Stimulated activated CD4-positive, alpha-beta T cell treated with anti-CD3 and anti-CD28 coated beads, TNF-alpha, amount 100 ng/mL, for 1 hour (primary cell): ENCODE measurements at places on chromosomes 3 and 15.

DNA sequence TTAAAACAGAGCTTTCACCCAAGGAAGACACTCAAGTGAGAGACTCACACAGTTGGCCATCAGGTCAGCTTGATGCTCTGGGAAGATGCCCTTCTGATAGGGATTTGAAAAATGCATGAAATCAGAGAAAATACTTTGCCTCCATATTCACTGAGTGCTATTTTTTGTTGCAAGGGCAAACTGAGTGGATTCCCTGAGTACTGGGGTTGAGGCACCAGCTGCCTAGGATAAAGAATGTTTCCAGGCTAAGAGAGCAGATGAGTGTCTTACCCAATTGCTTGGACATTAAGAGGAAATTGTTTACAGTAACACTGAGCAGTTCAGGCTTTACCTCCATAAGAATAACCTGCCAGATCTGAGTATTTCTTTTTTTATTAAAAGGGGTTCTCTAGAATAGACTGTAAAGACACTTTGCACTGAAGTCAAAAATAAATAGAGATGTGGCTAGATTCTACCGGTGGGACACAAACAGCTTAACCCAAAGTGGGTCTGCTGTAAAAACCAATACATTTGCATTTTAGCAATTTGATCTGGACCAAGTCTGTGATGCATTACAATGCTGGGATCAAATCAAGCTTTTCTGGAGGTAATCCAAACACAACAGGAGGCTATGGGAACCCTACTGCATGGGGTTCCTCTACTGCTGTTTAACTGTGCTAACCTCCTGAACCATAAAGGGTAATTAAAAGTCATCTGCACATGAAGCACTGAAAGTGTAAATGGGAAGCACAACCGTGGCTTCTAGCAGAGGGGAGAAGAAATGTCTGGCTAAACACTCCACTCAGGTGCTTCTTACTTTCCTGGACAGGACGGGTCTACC lies 238.8 kb upstream of the WNT5A start:
- no peak for DNase-seq

- no peak for DNase-seq
These were observed 77.5 kb downstream of the SMARCC1 start for GRCh38 chr3:47704237-47704612.

DNA sequence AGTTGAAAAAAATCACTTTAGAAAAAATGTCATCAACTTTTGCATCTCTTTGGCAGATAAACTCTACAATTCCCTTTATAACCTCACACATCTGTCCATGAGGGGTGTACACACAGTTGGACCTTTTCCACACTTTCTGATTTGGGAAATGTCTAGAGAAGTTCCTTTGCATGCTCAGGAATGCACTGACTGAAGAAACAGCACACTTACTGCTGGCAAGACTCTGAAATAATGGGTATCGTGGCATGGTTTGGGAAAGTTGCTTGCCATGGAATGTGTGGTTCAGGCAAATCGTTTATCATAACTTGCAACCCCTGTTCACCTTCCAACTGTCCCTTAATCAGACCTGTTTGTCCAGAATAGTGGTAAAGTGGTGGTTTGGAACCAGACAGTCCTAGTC lies 135.3 kb upstream of the TGFBR2 start:
- DNase-seq = no peak

DNA sequence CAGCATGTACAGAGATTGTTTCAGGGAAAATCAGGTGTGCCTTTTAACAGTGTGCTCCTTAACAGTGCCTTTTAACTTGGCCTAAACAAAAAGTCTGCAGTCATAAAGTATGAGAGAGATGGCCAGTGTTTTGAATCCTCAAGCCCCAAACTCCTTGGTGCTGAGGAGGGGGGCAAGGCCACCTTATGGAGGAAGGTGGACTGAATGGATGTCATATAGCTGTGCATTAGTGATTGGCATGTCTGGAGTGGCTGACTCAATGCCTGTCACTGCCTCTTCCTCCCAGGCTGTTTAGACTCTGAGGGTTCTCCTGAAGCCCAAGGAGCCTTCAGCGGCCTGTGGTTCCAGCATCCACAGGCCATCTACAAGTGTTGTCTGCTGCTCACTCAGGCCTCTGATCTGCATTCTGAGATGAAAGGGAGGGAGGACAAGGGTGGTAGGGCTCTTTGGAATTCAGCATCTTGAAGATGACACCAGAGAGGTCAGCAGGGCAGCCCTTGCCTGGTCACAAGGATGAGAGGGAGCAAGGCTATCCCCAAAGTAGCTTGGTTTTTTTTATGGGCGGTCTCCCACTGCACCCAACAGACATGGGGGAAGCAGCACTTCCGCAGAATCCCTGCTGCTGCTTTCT lies 1.5 kb downstream of the FOXL2NB start:
- no peak for DNase-seq

DNA sequence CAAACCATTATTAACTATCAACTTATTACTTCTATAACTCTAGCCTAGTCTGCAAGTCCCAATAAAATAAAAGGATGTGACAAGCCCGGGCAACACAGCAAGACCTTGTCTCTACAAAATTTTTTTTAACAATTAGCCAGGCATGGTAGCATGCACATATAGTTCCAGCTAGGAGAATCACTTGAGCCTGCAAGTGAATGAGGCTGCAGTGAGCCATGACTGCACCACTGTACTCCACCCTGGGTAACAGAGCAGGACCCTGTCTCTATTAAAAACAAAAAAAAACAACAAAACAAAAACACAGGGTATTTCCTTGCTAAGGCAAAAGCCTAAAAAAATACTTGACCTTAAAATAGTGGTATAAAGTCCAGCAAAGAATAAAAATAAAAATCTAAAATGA lies 31.4 kb downstream of the ANKRD28 start:
- DNase-seq = no peak

- DNase-seq = no peak
These were observed 74.2 kb downstream of the DPPA2 start for GRCh38 chr3:109242187-109242523.

DNA sequence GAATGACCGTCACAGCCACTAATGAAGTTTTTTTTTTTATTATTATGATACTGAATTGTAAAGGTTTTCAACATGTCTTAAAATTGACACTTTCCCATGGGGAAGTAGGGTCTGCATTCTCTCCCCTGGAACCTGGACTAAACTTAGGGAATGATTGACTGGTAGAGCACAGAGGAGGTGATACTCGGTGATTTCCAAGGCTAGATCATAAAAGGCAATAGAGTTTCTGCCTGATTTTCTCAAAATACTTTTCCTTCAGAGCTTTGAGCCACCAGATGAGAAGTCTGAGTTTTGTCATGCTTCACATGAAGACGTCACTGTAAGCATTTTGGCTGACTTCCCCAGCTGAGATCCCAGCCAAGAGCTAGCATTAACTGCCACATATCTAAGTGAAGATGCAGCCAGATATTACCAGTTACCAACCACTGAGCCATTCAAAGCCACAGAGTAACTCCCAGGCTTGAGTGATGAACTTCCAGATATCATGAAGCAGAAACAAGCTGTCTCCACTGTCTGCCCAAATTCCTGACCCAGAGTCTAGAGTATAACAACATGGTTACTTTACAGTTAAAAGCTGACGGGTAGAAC lies 105.8 kb downstream of the LSAMP start:
- no peak for DNase-seq

DNA sequence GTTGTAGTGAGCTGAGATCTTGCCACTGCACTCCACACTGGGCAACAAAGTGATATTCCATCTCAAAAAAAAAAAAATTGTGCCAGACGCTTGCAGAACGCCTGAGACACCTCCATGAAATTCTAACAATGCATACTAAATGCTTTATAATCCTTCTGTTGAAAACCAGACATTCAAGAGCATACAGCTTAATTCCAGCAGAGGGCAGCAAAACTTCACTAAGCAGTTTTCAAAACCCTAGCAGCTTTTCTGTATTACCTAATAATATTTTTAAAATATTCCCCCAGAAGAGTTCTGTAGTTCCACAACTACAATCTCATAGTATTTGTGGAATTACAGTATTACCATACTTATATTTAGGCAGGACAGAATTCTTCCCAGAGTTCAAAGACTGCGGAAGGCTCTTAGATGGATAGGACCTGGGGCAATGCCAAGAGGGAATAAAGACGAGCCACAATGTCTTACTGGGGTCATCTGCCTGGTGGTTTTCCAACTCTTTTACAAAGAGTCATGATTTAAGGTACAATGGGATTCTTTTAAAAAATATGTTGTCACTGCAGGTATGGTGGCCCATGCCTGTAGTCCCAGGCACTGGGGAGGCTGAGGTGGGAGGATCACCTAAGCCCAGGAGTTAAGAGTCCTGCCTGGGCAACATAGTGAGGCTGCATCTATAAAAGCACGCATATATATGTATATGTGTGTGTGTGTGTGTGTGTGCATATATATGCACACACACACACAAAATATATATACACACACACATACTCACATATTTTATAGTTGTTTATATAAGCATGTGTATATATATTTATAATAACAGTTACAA lies 19.6 kb upstream of the TASOR start:
- peak; percentile 23 for DNase-seq

DNA sequence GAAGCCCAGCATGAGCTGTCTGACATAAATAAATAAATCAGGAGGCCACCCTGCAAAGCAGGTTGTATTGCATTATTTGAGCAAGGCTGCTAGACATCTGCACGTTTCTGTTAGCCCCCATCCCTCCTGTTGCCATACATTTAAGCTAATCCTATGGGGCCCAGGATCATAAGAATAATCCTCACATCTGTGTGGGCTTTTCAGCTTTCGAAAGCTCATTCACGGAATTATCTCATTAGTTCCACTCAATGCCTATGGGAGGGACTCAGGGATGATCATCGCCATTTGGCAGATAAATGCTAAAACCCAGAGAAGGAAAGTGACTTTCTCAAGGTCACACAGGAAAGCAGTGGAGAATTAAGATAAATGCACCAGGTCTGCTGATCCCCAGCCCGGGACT lies 123.4 kb downstream of the TLE3 start:
- DNase-seq = no peak

DNA sequence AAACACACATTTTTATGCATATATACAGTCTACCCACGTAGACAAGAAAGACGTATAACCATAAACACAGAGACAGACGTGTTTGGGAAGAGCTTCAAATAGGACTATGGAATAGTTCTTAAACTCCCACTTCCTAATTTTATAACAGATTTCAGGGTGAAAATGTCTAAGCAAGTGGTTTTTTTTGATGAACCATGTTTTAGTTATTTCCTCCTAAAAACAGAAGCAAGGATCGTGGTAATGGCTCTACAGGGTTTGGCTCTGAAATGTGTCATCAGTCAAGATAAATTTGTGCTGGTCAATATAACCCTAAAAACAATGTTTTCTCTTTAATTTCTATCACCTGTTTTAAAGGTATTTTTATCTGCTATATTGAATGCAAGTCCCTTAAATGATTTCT lies 58.2 kb downstream of the FMN1 start:
- no peak for DNase-seq

GRCh38 chr3:56860939-56861338 lies 59.2 kb upstream of the ARHGEF3 start:
- DNase-seq = no peak

DNA sequence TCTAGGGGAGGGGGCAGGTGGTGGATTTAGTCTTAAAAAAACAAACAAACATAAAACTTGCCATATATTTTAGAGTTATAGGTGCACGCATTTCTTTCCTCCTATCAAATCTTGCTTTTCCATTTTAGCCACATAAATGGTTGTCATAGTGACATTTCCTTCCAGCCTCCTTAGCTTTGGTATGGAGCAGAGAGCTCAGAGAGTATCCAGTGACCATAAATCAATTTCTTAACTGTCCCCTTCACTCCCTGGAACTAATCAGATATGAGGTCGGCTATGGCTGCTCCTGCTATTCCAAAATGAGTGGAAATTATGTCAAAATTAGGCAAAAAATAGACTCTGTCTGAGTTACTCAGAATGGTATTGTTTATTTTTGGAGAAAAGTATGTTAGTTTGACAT lies 164.5 kb downstream of the EBLN2 start:
- no peak for DNase-seq

DNA sequence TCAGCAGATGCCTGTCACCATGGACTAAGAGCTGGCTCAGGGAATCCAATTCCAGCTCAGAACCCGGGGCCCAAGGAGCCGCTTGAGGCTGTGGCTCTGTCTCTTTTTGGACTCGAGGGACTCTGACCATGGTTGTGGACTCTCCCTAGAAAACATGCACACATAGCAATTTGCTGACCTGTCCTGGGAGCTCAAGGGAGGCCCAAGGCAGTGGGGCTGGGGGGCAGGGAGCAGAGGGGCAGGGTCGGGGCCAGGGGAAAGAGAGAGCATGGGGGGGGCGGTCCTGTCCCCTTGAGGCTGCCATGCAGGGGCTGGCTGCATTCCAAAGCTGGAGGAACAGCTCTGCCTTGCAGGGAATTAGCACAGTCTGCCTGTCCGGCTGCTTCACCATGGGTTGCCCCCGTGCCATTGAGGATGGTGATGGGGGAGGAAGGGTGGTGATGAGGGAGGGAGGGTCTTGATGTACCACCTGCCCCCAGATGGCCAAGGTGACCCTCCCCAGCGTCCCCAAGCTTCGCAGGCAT lies 190.1 kb downstream of the GOLGA6L6 start:
- no peak for DNase-seq

DNA sequence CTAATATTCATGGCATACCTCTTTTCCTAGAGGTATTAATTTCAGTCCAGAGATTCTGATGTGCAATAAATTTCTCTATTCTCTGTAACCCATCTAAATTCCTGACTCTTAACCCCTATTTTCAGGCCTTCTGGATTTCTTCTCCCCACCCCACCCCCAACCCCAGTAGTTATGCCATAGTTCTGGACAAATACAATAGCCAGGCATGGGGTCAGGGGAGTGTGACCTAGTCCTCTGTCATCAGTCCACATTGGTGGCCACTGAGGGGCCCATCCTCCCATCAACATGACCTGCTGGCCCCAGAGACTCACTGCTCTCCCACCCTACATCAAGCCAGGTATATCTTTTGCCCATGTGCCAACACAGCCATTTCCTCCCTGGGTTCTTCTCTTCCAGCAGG lies 3.8 kb upstream of the LIPC start:
- no peak for DNase-seq

DNA sequence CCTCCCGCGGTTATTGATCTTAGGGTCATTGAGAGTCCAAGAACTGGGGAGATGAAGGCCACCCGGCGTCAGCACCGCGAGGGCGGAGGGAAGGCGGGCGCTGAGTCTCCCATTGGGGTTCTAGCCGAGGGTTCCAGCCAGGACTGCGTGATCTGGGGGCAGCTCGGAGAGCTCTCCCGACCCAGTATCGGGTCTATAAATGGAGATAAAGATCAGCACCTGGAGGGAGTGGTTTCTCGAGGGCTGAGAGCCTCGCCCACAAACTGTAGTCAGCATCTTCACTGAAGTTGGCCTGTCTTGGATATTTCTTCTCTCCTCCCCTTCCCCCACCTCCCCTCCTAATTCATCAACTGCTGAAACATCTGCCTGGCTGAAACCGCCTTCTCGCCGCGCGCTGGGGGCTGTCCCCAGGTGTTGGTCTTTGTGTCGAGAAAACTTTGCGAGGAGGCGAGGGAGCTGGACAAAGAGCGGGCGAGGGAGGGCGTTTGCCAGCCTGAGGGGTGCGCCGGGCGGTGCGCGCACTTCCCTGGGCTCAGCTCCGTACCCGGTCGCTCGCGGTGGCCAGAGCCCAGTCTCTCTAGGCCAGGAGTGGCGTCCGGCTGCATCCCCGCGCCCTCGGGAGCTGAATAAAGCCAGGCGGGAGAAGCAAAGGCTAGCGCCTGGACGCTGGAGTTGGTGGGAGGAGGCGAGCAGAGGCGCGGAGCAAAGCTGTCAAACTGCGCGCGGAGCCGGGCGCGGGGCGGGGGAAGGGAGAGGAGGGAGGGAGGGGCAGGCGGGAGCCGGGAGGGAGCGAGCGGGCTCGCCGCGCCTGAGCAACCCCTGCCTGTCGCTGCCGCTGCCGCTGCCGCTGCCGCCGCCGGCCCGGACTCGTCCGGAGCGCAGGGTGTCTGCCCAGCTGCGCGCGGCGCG lies at the start of gene ST8SIA2:
TSS of gene ST8SIA2 (plus strand) at position 811 of the 909 bp plus-strand sequence. CDS start 184 bp downstream, outside the sequence.
- no peak for DNase-seq
